ENCODE measurements at places on chromosomes 1 and 21.

- DNase-seq = no peak
Measured at GRCh38 chr1:228273720-228274451, 66.0 kb downstream of the OBSCN start.

GRCh38 chr1:202888221-202888530, 773 bp downstream of the RABIF start:
- DNase-seq = no peak

DNA sequence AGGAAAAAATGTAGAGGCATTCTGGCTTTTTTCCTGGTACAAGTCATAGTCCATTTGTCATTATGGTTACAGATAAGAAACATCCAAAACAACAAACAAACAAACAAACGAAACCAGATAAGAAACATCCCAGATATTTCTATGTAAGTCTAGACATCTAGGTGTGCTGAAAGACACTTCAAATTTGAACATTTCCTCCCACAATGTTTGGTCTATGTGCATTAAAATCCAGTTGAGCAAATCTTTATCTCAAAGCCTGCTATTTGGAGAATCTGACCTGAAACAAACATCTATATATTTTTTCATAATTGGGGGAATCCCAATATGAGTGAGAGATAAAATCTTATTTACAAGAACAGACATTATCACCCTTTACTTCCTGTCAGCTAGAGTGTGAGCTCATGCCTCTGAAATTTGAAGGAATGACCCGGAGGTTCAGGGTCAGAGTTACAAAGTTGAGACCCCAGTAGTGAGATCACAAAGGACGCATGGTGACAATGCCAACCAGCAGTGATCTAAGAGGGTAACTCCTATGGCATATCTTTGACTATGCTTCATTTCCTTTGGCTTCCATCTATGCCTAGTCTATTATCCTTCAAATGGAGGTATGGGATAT, 182.9 kb upstream of the ATP1B1 start:
- DNase-seq = no peak

DNA sequence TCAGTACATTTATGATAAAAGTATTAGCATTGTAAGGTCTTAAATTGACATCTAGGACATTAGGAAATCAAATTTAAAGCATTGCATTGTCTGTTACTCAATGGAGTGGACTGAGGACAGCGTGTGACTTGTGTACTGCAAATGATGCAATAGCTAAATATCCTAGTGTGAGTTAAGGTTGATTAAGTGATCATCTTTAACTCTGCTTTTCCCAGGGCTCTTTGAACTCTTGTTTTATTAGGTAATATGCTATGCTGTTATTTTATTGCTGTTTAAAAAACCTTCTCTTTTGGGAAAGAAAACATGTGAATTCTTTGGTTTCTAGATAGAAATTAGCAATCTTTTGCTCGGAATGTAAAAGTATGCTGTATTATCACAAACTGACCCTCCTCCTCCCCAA, 38.6 kb downstream of the NFIA start:
- DNase-seq = no peak

DNA sequence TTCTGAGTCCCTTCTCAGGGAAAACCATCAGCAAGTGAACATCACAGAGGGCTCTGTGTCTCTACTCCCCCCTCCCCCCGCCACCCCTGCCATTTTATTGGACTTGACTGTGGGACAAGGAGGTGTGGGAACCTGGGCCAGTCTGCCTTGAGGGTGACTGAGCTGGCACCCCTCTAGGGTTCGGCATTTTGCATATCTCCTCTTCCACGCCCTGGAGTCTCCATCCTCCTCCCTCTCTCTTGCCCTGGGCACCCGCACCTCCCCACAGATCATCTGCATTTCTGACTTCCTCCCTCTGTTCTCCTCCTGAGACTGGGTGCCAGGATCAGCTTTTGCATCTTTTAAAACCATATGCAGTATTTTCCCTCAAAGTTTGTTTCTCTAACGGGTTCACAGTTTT, 107.1 kb upstream of the ERRFI1 start:
- peak; percentile 38 for DNase-seq

GRCh38 chr1:111520053-111520452, 16.6 kb upstream of the ADORA3 start:
- no peak for DNase-seq

DNA sequence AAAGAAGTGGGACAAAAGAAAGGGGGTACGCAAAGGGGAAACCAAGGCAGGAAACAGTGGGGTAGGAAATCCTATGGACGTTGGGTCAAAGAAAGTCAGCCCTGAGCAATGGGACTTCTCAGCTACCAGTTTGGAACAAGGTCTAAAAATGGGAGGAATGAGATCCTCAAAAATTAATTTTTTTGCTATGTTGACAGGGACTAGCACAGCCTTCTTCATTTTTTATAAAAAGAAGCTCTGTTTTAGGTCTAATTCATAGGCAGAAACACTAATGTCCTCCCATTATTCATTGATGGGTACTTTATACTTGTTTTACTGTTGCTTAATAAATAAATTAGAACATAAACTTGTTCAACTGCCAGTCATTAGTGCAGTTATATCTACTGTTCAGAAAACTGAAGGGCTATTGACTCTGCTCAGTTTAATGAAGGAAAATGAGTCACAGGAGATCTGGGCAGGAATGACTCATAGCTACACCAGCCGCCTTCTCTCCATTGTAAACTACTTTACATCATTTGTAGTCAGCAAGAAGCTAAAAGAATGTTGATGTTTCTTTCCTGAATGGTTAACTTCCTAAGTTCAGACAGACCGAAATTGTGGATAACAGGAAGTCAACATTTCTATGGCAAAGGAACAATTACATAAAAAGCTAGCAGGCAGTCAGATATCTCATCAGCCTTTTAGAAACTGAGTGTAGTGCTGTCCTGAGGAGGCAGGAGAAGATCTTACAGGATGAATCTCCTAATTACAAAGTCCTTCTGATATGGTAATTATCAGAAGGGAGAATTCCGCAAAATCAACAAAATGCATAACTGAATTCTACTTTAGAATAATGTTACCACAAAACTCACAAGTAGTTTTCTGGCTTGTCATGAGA, 356.4 kb upstream of the PKN2 start:
- peak; percentile 46 for DNase-seq

GRCh38 chr1:198837278-198838021, 198.6 kb downstream of the PTPRC start:
- DNase-seq = no peak

DNA sequence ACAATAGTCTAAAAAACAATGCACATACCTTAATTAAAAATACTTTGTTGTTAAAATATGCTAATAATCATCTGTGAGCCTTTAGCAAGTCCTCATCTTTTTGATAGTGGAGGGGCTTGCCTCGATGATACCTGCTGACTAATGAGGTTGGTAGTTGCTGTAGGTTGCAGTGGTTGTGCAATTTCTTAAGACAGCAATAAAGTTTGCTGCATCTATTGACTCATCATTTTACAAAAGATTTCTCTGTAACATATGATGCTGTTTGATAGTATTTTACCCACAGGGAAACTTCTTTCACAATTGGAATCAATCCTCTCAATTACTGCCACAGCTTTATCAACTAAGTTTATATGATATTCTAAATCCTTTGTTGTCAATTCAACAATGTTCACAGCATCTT, 7.6 kb downstream of the C1orf87 start:
- no peak for DNase-seq

DNA sequence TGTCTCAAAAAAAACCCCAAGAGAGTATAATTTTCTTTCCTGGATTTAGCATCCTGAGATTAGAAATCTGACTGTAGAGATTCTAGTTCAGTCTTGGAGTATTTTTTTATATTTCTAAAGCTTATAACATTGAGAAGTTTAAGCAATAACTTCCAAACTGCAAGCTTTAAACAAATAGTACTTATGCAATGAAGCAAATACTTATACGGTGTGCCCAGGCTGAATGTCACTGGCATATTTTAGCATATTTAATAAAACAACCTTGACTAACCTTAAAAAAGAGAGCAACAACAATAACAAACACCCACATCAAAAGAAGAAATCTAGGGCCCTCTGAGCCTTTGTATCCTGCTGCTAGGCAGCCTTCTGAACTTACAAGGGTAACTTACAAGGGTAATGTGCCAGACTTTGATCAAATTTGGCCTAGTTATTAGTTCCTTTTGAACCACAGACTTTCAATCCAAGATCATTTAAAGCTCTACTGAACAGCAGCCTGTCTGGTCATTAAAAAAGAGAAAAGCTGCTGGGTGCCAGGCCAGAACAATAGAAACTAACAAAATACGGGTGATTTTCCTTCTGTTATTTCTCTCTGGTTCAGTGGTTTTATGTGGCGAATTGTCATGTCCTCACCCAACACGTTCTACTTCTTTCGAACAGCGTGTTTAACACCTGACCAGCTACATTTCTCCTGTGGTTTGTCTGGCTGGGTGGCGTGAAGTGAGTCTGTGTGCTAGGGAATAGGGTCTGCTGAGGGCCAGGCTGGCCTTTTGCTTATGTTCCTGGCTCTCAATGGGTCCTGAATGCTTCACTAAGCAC, 16.2 kb downstream of the MTOR start:
- no peak for DNase-seq

DNA sequence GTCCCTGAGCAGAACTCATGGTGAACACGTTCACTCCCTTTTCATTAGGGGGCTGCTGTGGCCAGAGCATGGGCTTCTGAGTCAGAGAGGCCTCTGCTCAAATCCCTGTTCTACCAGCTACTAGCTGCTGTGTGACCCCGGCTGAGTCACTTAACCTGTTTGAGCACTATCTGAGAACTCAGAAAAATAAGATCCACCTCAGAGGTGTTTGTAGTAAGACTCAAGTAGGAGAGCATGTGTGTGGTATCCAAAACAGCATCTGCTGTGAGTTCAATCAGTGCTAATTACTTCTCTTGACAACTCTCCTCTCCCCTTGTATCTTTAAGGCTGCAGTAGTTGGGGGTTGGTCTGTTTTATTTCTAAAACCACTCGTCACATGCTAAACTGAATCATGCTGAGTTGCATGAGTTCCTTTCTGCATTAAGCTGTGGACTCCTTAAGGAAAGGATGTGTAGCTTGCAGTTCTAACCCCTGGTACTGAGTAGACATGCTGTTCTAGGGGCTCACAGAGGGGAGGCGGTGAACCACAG, 39.7 kb upstream of the JUN start:
- DNase-seq = no peak

- no peak for DNase-seq
Measured at GRCh38 chr1:21641076-21641475, 28.1 kb downstream of the RAP1GAP start.

- DNase-seq = no peak
Measured at GRCh38 chr1:14182856-14183255, 415.6 kb upstream of the KAZN start.

- no peak for DNase-seq
Measured at GRCh38 chr1:228870041-228870713, 134.9 kb downstream of the RHOU start.

GRCh38 chr1:75588779-75589475, 22.0 kb downstream of the SLC44A5 start:
- no peak for DNase-seq

GRCh38 chr1:227006226-227006796, 66.2 kb downstream of the COQ8A start:
- no peak for DNase-seq

GRCh38 chr1:5514527-5515183, 477.6 kb downstream of the NPHP4 start:
- DNase-seq = no peak

GRCh38 chr1:167904652-167905130, 9.2 kb downstream of the ADCY10 start:
- no peak for DNase-seq

DNA sequence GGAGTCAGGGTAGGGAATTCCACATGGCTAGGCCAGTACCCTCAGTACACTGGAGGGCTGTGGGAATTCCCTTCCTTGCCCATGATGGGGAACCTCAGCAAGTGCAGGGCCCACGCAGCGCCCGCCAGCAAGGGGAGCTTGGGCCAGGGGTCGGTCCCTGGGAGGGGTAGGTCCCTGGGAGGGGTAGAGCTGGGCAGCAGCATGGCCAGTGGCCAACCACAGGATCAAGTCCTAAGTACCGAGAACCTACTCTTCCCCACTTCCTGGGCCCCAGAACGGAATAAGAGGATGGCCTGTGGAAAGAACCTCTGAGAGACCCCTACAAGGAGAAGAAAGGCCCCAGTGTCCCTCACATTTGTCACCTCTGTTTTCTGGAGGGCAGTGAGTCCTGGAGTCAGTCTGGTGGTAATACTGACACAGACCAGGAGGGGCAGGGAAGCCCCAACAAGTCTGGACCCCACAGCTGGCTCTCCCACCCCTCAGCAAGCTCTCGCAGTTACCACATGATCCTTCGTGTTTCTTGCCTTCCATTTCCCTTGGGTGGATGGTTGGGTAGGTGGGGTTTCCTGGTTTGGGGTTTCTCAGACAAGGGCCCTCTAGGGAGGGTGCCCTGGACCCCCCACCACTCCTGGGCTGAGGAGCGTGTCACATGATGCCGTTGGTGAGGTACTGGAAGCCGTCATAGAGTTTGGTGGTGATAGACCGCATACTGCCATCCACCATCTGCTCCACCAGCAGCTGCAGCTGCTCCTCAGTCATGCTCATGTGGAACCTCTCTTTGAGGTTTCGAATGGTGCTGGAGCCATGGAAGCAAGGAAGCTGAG, 10.3 kb downstream of the ZNF687 start:
- no peak for DNase-seq

GRCh38 chr1:113519556-113519955, 129.2 kb downstream of the MAGI3 start:
- no peak for DNase-seq

- no peak for DNase-seq
Measured at GRCh38 chr1:184648856-184649201, 105.8 kb downstream of the EDEM3 start.

DNA sequence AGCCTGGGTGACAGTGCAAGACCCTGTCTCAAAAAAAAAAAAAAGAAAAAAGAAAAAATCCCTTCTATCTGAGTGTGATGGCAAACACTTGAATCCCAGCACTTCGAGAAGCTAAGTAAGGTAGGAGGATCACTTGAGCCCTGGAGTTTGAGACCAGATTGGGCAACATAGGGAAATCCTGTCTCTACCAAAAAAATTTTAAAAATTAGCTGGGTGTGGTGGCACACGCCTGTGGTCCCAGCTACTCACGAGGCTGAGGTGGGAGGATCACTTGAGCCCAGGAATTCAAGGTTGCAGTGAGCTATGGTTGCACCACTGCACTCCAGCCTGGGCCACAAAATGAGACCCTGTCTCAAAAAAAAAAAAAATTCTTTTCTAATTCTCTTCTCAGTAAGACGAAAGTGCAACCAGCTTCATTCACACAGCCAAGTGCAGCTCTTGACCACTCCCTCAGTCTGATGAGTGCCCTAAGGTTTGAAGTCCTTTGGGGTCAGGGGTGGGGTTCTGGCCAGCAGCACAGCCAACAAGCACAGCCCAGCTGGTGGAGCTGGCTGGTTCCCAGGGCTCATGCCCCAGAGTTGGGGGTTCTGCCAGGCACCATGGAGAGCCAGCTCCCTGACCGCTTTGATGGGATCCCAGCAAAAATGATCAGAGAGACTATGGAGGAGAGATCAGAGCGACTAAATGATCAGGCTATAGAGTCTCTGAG, 8.0 kb downstream of the SLC2A5 start:
- no peak for DNase-seq

GRCh38 chr1:29230204-29230552, 556 bp downstream of the MECR start:
- no peak for DNase-seq

GRCh38 chr1:15609631-15610030, 7.6 kb upstream of the DDI2 start:
- DNase-seq = no peak

- DNase-seq = no peak
Measured at GRCh38 chr1:4263699-4264098, 363.6 kb upstream of the C1orf174 start.

GRCh38 chr1:246104927-246105326, 402.2 kb downstream of the SMYD3 start:
- DNase-seq = no peak

Measured in NCI-H446 treated with DMSO at 0.1 percent for 48 hours (cell line).